ENCODE measurements at places on chromosomes 2 and 18.

DNA sequence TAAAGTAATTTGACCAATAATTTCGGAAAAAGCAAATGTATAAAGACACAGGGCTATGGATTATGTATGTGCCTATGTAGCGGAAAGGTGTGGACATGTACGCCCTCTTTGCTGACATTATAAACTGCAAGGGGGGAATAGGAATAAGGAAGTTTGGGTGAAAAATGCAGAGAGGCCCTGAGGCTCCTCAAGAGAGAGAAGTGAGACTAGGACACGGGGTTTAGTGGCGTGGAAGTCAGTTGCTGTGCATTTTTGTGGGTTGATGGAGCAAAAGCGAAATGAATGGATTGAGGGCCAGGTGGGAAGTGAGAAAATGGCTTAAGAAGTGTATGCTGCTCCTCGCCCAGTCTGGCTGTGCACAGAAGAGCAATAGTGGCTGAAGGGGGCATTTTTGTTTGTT lies 96.2 kb upstream of the B3GNT7 start:
- DNase-seq: no peak

GRCh38 chr2:102301867-102302362 lies 9.4 kb upstream of the IL1RL1 start:
- DNase-seq: no peak

DNA sequence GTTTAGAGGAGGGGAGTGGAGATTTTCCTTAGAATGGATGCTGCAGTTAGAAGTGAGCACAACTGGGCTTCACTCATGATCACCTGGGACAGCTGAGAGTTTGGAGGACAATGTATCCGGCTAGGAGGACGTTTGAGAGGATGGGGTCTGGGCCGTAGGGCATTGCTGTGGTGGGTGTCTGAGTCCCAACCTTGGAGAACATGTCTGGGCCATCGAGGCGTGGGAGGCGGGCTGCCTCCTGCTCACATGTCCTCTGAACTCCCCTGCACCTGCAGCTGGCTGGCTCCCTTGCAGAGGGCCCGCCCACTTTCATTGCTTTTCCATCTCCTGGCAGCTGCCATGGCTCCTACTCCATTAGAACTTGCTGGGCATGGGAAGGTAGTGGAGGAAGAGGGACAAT lies 203.0 kb upstream of the PXDN start:
- DNase-seq: no peak

GRCh38 chr2:106282462-106283170 lies 88.5 kb upstream of the UXS1 start:
- DNase-seq: no peak

DNA sequence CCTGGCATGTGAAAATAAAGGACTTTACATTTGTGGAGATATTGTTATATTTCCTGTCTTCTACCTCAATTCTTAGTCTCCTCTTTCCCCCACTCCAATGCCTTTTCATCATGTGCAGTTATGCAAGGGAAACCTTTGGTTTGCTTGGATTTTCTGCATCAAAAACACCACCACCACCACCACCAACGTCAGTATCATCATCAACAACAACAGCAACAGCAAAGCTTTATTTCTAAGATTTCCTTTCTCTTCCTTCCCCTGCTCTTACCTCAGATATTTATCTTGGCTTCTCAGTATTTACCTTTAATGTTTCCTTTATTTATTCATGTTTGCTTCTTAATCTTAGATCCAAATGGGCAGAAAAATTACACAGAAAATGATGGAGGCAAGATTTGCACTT lies 26.1 kb downstream of the CXCR4 start:
- no peak for DNase-seq

DNA sequence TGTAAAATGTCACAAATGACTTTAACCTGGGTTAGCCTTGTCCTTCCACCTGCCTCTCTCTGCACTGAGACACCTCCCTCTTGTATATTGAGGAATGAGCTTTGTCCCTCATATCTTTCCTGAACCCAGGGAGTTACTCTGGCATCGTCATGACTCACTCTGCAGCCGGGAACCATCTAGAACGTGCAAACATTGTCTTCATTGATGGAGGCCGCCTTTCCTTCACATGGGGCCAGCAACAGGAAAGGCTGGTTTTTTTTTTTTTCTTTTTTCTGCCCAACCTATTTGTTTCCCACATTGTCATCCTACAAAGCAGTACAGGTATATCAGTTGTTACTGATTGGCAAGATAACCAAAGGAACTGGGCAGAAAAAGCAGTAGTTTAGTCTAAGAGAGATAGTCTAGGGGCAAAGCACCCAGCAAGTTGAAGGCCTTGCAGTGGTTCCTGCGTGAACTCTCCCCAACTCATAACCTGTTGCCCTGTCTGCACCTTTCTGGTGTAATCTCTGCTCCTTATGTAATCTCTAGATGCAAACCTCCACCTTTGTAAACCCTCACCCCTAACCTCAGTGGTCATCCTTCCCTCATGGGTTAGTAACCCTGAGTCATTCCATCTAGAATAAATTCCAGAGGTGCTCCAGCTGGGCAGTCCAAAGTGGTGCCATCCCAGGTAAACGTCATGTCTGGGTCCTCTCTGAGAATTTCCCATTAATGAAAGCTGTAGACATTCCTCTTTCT lies 38.3 kb downstream of the SLC40A1 start:
- DNase-seq: no peak

GRCh38 chr18:46009125-46009840 lies 42.2 kb upstream of the EPG5 start:
- DNase-seq: no peak

DNA sequence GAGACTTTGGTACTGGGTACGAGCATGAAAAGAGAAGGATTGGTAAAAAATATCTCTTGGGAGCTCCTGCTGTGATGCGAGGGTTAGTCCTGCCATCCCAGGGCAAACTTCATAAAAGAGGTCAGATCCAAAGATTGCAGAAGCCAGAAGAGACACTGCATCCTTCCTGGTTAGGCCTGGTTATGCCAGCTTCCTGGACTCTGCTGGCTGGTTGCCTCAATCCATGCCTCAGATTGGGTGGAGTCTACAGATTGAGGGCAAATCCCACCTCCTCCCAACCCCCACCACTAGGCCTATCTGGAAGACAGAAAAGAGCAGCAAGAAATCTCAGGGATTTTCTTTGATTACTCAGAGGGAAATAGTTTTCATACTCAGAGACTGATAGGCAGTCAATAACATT lies 5.3 kb upstream of the ACADL start:
- DNase-seq: no peak

DNA sequence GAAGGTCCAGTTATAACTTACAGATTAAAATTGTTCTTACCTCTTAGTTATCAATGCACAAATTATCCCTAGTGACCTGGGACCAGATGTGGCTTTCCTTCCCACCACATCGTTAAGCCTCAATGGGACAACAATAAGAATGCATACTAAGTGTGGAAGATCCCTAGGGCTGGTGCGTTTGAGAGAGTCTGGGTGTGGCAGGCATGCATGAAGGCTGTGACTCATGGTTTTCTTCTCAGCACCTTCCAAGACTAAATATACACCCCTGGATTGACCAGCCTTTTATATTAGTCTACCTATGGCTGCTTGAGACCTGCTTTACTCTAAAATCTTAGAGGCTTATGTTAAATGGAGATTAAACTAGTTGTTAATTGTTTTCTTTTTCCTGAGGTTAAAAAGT lies 261.7 kb upstream of the SLC14A2 start:
- DNase-seq: no peak

DNA sequence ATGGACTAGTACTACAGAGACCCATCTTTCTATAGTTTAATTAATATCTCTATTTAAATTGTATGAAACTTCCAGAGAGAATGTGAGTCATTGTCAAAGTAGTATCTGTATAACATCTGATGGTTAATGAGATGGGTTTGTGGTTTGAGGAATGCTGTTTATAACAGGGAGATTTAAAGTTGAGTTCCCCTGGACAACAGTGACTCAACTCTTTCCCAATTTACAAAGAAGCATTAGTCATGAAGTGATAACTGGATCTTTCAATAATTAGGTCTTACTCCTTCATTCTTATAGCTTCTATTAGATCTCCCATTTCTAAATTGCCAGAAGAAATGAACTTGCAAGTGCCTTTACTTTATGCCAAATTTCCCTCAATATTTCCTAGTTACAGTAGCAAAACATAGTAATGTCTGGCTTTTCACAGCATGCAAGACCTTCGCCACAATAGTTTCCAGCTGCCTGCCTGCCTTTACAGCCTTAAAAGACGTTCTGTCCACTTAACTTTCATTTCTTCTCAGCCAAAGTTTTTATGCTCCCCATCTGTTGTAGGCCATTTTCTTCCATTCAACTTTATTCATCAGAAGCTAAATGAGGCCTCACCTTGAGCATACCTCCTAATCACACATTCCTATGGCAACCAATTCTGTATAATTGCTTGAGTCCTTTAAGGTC lies 47.7 kb upstream of the WDR75 start:
- DNase-seq: no peak

- no peak for DNase-seq
These were observed 30.9 kb upstream of the KCMF1 start for GRCh38 chr2:84940088-84940470.

Data from chondrocyte (in vitro differentiated cells).